ENCODE measurements at places on chromosomes 6 and 20.

GRCh38 chr6:80460257-80460865 is 353.9 kb downstream of the BCKDHB start:
- no peak for DNase-seq

GRCh38 chr6:169626169-169626568 is 75.7 kb downstream of the WDR27 start:
- no peak for DNase-seq

DNA sequence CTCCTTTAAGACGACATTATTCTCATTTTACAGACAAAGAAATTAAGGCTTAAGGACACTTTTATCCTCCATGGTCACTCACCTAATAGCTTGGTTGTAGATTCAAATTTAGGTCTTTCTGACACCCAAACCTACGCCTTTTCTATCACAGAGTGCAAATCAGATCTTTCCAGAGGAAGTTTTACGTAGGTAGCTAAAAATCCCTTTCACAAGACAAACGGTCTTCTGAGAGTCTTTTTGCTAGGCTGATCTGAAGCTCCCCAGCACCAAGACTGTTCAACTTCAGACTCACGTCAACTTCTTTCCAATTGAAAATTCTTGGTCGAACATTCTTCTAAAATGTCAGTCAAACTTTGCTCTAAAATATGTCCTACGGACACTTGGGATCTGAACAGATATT is 46.5 kb downstream of the BLOC1S5 start:
- DNase-seq = no peak

DNA sequence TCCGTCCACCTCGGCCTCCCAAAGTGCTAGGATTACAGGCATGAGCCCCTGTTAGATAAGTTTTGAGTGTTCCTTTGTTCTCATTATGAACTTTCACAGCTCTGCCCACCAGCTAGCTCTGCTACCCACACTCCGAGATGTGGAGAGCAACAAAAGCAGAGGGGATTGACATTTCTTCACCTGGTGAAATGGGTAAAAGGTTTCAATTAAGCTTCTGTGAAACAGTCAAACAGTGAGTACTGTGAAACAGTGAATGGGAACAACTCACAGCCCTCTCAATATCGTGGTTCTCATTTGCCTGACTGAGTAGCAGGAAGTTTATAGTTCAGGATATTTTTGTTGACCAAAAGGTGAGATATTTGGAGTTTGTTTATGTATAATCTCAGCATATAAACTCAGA is 412.8 kb downstream of the CD83 start:
- DNase-seq = no peak

GRCh38 chr20:16802652-16802935 is 54.4 kb downstream of the OTOR start:
- DNase-seq = no peak

DNA sequence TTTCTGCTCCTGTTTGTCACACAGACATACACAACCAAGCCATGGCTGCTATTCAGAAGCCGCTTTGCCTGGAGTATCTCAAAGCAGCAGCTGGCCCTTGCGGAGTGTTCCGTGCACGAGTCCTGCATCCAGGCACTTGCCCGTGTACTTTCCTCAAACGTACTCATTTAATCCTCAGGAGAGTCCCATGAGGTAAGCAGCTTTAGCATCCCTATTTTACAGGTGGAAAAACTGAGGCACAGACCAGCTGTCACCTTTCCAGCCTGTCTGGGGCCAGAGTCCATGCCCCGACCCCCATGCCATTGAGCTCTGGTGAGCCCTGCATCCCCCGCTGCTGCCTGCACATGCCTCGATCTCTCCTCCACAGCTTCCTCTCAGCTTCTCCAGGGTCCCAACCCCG is 130.0 kb downstream of the ERMARD start:
- no peak for DNase-seq

DNA sequence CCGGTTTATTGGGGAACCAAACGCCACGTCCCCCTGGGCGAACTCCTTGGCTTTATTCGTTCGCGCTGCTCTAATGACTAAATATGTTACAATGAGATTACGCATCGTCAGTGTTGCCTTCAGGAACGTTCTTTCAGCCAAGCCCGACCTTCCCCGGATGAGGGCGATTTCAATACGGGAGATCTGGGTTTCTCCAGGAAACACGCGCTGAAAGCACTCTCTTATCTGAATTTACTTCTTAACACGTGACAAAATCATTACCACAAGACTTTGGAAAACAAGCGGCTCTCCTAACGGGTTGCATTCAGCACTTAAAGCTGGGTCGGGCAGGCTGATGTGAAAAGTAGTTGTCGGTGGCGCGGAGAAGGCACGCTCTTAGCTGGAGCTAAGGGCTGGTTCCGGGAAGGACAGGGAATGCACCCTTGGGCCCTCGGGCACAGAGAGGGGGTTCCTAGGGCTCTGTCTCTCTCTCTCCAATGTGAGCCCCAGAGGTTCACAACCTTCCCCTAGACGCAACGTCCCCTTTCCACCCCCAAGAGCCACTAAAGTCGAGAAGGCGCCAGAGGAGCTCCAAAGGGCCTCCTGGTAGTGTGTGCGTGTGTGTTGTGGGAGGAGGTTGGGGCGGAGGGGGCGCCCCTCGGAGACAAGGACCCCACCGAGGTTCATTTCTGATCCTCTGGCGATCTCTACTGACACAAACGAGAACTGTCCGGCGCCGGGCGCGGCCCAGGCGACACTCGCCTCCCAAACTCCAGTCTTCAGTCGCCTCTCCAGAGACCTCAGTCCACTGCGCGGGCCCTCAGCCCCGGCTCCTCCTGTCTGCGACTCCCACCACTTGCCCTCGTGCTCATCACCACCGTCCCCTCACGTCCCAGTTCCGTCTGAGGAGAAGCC is 7.1 kb upstream of the NKX2-2 start:
- DNase-seq = no peak

DNA sequence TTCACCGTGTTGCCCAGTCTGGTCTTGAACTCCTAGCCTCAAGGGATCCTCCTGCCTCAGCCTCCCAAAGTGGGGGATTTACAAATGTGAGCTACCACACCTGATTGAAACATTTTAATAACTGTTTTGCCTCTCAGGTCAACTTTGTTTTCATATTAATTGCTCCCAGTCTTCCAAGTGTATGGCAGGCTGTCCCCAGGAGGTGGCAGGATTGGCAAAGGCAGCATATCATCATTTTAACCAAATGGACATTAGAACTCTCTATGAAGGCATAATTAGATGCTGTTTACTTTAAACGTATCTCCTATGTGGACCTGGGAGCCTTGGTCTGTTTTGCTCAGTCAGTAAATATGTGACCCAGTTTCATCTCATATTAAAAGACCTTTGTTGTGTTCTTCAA is 59.2 kb upstream of the CSE1L start:
- DNase-seq = no peak

GRCh38 chr6:13935190-13935880 is 10.6 kb downstream of the RNF182 start:
- DNase-seq = no peak
